ENCODE measurements at places on chromosomes 16 and 17.
A peak's percentile ranks its signal among the peaks of the same experiment; 100 is the strongest.

DNA sequence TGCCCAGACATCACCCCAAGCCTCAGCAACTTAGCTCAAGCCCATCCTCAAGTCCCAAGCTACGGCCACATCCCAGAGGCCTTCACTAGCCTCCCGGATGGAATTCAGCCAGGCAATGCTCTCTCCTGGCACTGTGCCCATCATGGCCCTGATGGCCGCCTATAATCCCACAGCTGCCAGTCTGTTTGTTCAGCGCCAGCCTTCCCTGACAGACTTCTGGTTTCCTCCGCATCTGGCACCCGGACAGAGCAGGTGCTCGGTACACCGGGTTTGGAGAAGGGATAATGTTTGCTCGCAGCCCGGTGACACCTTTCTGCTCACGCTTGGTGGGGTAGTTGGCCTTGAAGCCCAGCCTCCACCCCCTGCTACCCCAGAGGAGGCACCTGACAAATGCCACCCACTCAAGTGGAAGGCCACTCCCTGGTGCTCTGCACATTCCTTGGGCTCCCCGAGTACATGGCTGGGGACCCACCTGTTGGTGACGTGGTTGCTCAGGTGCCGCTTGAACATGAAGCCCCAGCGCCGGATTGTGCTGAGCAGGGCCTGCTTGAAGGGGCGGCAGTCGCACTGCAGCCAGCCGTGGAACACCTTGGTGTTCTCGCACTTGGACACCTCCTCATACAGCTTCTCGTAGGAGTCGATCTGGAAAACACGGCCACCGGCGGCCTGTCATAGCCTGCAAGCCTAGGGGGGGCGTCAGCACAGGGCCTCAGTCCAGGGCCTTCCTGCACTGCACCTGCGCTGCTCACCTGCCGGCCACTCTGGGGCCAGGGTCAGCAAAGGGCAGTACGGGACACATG is 47.1 kb downstream of the DNAH17 start:
- DNase-seq: peak; percentile 100

- DNase-seq: no peak
Observed at GRCh38 chr17:52979921-52980320, 821.4 kb upstream of the CA10 start.

DNA sequence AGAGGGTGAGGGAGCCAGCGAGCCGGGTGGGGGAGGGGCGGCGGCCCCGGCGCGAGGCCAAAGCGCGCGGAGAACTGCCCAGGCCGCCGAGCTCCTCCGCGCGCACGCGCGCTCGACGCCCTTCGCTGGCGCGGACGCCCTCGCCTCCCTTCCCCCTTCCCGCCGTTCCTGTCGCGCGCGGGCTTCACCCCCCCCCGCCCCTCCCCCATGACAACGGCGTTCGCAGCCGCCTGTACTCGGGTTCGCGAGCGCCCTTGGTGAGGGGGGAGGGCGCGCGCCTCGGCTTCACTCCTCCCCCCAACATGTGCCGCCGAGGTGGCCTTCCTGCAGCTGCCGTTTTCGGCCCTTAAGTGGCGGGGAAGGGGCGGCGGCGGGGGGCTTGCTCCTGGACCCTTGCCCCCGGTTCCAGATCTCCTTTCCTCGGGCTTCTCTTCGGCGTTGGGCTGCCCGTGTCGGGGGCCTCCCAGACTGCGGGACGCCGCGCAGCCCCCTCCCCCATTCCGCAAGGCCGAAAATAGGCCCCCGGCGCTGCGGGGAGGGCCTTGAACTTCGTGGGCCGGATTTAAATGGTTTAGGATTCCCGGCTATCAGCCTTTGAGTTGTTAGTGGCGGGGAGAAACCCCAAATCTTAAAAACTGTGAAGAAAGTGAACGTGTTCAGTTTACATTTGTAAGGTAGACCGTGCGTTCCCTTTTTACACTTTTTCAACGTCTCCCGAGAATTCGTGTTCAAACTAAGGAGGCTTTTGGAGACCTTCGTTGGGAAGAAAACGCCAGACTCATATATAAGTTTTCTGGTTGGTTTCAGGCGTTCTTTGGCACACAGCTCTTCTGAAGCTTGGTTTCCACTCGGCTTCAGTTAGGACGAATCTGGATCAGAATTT is 653 bp downstream of the SRRM2 start:
- DNase-seq: peak; percentile 82

GRCh38 chr16:49463529-49463928 is 89.9 kb downstream of the C16orf78 start:
- no peak for DNase-seq

GRCh38 chr17:17633310-17633709 is 41.8 kb upstream of the PEMT start:
- DNase-seq: no peak

DNA sequence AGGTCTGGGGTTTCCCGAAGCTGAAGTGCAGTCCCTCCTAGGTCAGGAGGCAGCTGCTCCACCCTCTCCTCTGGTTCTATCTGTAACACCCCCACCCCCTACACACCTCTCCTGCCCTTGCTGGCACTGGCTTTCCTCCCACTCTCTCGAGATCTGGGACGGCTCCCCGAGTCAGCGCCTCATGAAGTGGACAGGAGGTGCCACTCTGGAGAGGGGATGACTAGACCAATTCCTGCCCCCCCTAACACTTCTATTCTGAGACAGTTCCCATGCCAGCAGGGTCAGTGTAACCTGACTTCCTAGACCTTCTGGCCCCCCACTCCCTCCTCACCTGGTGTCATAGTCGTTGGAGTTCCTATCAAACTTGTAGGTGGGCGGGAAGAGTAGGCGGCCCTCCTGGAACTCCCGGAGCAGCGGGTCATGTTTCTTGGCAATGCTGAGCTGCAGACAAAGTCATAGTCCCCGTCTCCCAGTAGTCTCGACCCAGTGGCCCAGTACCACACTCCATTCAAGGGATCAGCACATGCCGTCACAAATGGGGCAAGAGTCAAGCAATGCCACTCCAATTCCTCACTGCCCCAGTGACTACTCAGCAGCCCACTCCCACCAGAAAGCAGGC is 9.7 kb downstream of the INPP5K start:
- no peak for DNase-seq

DNA sequence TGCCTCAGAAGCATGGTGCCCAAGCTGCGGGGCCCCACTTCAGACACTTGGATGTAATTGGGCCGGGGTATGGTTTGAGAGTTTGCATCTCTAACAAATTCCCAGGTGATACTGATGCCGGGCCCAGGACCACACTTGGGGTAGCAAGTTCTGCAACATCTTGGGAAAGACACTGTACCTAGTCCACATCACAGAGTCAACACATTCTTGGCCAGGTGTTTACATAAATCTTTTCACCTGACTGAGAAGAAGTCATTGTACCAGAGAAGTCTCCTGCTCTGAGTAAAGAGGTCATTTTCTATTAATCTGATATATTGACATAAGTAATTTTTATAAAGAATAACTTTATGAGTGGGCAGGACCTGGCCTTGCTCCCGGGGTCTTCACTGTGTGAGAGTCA is 27.5 kb downstream of the GPT2 start:
- DNase-seq: no peak

DNA sequence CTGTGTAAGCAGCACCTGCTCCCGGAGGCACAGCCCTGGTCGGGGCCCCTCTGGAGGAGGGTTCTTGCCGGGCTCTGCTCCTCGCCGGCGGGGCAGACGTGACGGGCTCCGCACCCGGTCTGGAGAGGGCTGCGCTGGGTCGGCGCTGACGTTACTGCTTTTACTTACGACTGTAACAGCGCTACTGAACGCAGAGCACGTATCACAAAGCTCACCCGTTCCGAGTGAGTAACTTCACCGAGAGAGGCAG is 1.3 kb upstream of the RAB40C start:
- peak; percentile 45 for DNase-seq

GRCh38 chr16:54718376-54718775 is 212.3 kb upstream of the IRX5 start:
- peak; percentile 94 for DNase-seq

DNA sequence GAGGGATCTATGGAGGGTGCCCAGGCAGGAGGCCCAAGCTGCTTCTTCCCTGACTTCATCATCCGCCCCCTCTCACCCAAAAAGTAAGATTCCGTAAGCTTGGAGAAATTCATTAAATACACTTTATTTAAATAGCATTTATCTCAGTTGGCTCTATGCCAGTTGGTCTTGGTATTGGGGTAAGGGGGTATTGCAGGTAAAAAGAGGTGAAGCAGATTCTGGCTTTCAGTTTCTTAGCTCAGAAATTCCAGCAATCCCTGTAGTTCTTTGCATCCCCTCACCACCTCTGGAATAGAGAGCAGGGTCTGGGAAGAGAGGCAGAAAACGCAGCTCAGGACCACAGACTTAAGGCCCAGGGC is 750 bp upstream of the ALDOC start:
- DNase-seq: no peak

GRCh38 chr17:72273289-72274056 is 152.7 kb downstream of the SOX9 start:
- no peak for DNase-seq

DNA sequence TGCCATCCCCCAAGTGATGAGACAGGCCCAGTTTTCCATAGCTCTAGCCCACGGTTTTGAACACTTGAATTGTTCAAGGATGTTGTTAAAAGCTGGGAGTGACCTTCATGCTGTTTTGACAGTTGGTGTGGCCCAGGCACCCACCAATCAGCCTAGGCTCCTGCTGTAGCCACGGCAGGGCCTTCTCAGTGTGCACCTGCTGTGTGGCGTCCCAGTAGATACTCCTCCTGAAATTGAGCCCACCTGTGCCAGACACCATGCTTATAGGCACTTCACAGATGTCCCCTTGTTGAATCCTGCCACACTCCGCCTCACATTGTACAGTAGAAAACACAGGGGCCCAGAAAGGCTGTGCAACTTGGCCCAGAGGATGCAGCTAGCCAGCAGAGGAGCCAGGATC is 86.4 kb downstream of the SOCS1 start:
- DNase-seq: peak; percentile 57

DNA sequence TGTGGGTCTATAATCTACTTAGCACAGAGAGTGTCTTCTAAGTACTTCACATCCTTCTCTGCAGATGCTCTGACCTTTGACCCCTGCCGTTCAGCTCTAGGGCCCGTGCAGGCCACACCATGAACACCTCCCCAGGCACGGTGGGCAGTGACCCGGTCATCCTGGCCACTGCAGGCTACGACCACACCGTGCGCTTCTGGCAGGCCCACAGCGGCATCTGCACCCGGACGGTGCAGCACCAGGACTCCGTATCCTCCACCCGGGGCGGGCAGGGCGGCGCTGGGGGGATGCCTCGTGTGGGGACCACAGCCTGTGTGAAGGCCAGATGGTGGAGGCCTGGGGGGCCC is 686 bp downstream of the MLST8 start:
- no peak for DNase-seq

- DNase-seq: peak; percentile 75
Observed at GRCh38 chr16:52271088-52271750, 275.7 kb downstream of the TOX3 start.

GRCh38 chr16:56634715-56635440 is 2.4 kb downstream of the MT1M start:
- DNase-seq: no peak

DNA sequence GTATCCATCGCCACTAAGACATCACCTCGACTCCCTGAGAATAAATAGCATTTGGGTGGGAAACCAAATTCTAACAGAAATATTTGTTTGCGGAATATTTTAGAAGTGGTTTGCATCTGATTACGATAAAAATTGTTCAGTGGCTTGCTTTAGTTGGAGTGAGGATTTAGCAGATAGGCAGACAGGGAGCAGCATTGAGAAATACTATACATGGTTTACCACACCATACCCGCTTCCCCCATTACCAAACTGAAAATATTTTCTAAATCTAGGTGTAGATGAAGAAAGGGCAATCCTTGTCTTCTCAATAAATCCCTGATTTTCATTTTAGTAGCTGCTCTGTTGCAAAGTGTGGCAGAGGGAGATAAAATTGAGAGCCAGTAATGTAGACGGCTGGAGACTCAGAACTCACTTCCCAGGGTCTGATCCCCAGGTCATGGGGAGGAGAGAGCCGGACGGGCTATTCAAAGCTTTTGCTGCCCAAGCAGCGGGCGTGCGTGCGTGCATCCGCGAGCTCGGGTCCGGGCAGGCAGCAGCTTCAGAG is 808 bp upstream of the BAHCC1 start:
- no peak for DNase-seq

- no peak for DNase-seq
Observed at GRCh38 chr17:69375229-69375628, 39.3 kb upstream of the MAP2K6 start.

GRCh38 chr16:50371936-50372595 is 3.3 kb upstream of the BRD7 start:
- DNase-seq: no peak

- no peak for DNase-seq
Observed at GRCh38 chr17:78523934-78524655, 53.1 kb downstream of the DNAH17 start.

DNA sequence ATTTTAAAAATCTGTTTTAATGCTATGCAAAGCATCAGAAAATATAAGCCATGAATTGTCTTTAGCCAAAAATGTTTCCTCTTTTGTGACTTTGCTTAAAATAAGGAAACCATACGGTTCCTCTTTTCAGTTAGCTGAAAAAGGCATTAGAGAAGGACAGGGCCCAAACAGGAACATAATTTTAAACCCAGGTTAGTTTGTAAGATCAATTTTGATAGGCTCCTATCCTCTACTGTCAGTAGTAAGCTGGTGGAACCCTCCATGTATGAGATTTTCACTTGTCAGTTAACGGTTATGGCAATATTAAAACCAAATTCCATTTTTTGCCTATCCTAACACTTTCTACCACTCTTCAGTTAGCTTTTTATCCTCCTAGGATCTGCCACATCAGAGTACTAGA is 4.3 kb downstream of the EVI2B start:
- DNase-seq: no peak

- DNase-seq: no peak
Observed at GRCh38 chr17:80095038-80095843, 6.1 kb upstream of the GAA start.

DNA sequence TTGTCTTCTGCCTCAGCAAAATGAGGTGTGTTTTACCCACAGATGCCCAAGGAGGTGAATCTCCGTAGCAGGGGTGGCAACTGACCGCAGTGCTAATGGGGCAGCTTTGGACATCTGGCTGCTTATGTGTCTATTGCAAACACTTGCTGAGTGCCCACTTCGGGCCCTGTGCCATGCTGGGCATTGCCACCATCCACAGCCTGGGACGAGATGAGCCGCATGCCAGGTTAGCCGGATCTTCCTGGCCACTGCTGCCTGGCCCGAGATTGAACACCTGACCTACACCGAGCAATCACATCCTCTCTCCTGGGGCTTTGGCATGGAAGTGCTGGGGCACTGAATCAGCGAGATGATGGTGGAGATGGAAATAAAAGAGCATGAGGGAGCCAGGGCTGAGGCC is 238.7 kb downstream of the GSG1L start:
- no peak for DNase-seq

- no peak for DNase-seq
Observed at GRCh38 chr17:49910094-49910857, 58.7 kb upstream of the DLX4 start.
